ENCODE measurements at places on chromosomes 11 and 22.

- no peak for DNase-seq
Measured at GRCh38 chr11:128759597-128759996, 65.7 kb downstream of the FLI1 start.

DNA sequence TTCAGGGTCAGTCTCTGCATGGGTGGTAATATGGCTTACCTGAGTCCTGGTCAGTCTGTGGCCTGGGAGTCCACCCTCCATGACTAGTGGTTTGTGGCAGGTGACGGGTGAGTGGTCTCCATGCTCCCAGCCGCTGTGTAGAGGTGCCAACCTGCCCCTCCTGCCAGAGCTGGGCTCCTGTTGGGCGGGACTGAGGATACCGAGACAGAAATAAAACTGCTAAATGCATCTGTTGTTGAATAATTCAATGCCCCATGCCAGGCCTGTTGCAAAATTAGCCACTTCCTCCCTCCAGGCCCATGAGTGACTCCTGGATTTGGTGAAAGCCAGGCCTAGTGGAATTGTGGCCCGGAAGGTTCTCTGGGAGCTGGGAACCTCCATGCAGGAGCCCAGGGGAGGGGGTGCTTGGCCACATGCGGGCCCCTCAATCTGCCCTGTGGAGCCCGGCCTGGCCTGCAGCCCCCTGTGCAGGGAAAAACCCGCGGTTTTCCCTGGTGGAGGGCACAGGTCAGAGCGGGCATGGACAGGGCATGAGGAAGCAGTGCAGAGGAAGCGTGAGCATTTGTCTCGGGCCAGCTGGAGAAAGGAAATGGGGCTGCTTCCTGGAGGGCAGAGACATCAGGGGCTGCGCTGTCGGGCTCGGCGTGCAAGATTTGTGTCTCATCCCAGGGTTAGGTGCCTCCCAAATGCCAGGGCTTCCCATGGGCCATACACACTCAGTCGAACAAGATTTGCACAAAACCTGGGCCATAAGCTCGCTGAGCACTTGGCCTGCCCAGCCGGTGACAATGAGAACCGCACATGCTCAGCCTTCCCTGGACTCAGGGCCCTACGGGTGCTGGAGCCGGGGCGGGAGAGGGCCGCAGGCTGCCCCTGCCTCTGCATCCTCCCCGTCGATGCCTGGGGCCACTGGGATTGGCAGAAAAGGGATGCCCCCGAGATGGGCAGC lies 66.9 kb downstream of the KCNQ1 start:
- DNase-seq: peak; percentile 68

DNA sequence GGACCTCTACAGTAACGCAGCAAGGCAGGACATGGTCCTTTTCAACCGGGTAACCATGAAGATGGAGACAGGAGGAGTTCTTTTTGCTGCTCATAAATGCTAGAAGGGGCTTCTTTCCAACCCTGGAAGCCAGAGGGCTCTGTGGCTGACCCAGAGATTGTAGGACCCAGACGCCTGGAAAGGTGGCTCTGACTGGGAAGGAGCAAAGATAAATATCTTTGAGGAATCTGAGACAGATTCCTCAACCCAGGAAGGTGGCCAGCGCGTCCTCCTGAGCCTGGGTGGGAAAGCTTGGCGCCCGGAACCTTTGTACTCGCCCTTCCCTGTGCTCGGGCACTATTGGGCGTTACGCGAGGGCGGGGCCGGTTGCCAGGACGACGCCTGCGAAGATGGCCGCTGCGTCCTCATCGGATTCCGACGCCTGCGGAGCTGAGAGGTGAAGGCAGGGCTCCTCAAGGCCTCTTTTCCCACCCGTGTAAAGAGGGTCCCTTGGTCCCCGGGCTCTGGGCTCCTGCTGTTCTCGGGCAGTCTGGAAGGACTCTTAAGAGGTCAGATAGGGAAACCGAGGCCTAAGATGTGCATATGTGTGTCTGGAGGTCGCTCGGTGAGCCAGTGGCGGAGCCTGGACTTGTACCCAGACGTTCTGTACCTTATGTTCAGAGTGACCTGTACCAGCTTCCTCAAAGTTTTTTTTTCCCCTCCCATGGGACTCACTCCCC lies at the start of gene BBS1:
TSS of gene BBS1 (plus strand) at position 365 of the 719 bp plus-strand sequence. CDS start at position 390, 25 bp downstream.
- peak; percentile 77 for DNase-seq

- no peak for DNase-seq
Measured at GRCh38 chr11:133618544-133618943, 86.2 kb upstream of the OPCML start.

GRCh38 chr22:29208879-29209623 lies 3.4 kb downstream of the EMID1 start:
- no peak for DNase-seq

- no peak for DNase-seq
Measured at GRCh38 chr11:77090046-77090372, 12.6 kb upstream of the OMP start.

- DNase-seq: peak; percentile 36
Measured at GRCh38 chr22:42642806-42643633, 2.6 kb upstream of the ATP5MGL start.

GRCh38 chr11:122209619-122210366 lies 93.8 kb upstream of the BLID start:
- peak; percentile 11 for DNase-seq

GRCh38 chr22:48640890-48641841 lies 1186.5 kb downstream of the BRD1 start:
- no peak for DNase-seq

GRCh38 chr11:1162138-1162475 lies 4.4 kb downstream of the MUC5AC start:
- DNase-seq: no peak

Measured in suppressor macrophage treated with lipopolysaccharide for 1 hour (primary cell).